ENCODE measurements at places on chromosomes 4 and X. TPM values are rescaled to one million over a fixed set of nuclear protein-coding genes. Genes with fewer than 3 reads are reported as not detected.

Gene NSUN7
- 0.40 TPM for total RNA-seq

Gene CFP
- 0.88 TPM for total RNA-seq

Gene MAOB
- 0.16 TPM for total RNA-seq

Gene ATP1B4
- not detected for total RNA-seq

Gene DGKK
- total RNA-seq: not detected

Gene PHEX
- total RNA-seq: 0.34 TPM

Gene BMX
- total RNA-seq: not detected

Gene SLC25A43
- total RNA-seq: 33.4 TPM

Gene GABRG1
- not detected for total RNA-seq

Gene CSN1S1
- total RNA-seq: not detected

Gene SLC25A5
- 719 TPM for total RNA-seq

Gene SMARCA5
- 23.8 TPM for total RNA-seq

Gene FAM184B
- total RNA-seq: not detected

Gene RPA4
- total RNA-seq: 0.20 TPM
